NCI-H446 (cell line): ENCODE measurements at places on chromosomes 1 and 21.

GRCh38 chr1:64073705-64074104, 129.7 kb upstream of the UBE2U start:
- DNase-seq, result no peak

GRCh38 chr1:15578921-15579682, 5.7 kb downstream of the AGMAT start:
- DNase-seq, result no peak

GRCh38 chr1:152543820-152544219, 22.8 kb downstream of the LCE3E start:
- no peak for DNase-seq

DNA sequence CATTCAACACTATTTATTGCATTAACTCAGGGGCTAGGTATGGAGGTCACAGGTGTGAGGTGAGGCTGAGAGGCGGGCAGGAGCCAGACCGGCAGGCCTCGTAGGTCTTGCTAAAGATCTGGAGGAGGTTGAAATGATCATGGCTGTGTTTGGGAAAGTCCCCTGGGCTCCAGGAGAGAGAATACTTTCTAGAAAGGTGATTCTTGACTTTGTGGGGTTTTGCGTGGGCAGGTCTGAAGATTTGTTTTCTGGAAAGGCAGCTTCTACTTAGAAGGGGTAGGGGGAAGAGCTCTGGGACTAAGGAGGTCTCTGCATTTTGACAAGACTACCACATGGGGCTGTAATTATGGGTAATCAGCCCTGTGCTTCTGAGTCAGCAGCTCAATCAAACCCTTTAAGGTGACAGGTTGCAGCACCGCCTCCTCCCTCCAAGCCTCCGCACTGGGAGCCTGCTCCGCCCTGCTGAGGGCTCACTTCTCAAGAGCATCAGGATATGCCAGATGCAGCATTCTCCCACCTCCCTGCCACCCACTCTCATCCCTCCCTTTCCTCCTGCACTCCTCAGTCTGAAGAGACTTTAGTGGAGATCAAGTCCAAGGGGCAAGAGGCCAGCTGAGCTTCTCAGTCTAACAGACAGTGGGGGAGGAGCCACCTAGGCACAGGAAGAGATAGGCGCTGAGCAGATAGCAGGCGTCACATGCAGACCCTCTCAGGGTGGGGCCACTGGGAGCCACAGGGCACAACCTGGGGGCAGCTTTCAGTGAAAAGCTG, 30.5 kb downstream of the SLC30A1 start:
- DNase-seq, result no peak

- DNase-seq, result no peak
Measured at GRCh38 chr1:200294241-200294640, 115.6 kb downstream of the ZNF281 start.

DNA sequence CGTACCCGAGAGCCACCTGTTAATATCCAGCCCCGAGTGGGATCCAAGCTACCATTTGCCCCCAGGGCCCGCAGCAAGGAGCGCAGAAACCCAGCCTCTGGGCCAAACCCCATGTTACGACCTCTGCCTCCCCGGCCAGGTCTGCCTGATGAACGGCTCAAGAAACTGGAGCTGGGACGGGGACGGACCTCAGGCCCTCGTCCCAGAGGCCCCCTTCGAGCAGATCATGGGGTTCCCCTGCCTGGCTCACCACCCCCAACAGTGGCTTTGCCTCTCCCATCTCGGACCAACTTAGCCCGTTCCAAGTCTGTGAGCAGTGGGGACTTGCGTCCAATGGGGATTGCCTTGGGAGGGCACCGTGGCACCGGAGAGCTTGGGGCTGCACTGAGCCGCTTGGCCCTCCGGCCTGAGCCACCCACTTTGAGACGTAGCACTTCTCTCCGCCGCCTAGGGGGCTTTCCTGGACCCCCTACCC, 1.4 kb downstream of the USP21 start:
- DNase-seq, result no peak

- DNase-seq, result no peak
Measured at GRCh38 chr21:42272984-42273600, 42.1 kb downstream of the TFF3 start.

DNA sequence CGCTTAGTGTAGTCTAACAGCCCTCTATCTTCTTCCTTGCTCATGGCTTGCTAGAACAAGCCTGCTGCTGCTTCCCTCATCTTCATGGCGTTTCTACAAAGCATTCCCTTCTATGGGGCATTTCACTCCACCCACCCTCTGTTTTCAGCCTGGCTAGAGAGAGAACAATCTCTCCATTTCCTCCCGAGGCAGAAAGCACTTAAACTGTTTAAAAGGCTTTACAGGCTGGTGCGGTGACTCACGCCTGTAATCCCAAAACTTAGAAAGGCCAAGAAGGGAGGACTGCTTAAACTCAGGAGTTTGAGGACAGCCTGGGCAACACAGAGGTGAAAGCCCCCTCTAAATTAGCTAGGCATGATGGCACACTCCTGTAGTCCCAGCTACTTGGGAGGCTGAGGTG, 17.8 kb downstream of the ORC1 start:
- DNase-seq, result no peak

- DNase-seq, result no peak
Measured at GRCh38 chr1:85585799-85586198, 5.2 kb downstream of the CCN1 start.

- no peak for DNase-seq
Measured at GRCh38 chr1:2323451-2323974, 67.8 kb downstream of the MORN1 start.

DNA sequence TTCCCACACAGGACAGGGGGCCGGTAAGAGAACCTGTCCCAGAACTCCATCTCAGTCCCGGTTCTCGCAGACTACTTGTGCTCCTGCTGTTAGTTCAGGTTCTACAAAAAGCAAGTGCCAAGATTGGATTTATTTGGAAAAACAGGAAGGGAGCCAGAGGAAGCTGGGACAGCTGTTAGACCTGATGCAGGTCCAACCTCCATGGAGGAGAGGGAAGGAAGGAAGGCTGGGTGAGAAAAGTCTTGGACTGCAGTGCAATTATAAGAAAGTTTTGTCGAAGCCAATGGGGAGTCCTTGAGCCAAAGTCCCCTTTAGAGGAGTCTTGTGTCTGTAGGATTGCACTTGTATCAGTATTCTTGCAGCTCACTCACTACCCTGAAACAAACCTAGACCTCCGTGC, 191.2 kb downstream of the GREM2 start:
- no peak for DNase-seq

DNA sequence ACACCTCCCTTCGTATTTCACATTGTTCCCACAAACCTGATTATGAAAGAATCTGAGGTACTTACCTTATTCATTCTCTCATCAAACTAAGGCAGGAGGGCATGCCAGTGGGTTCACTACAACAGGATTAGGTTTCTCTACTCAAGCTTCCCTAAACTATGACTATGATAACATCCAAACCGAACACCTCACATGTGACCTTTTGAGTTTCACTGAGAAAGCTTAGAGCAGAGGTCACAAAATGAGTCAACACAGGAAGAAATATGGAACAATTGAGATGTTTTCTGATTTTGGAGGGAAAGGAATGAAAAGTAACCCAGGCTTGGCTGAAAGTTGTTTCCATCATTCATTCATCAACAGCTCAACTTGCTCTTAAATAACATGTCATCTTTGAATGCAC, 24.1 kb downstream of the UBR4 start:
- no peak for DNase-seq

DNA sequence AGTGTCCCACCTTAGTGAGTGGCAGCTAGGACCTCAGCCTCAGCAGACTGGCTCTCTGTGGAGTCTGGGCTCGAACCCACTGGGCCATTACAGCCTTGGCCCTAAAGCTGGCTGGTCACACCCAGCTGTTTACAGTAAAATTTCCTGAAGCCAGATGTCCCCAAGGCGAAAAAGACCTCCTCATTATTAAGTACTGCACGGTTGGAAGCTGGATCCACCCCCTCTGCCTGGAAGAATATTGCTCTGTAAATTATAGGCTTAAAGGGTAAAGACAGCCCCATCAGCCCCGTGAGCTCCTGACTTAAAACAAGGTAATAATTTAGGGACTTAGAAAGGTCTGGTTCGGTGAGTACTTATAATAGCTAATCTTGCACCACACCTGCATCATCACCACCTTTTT, 30.3 kb upstream of the TMEM51 start:
- no peak for DNase-seq

DNA sequence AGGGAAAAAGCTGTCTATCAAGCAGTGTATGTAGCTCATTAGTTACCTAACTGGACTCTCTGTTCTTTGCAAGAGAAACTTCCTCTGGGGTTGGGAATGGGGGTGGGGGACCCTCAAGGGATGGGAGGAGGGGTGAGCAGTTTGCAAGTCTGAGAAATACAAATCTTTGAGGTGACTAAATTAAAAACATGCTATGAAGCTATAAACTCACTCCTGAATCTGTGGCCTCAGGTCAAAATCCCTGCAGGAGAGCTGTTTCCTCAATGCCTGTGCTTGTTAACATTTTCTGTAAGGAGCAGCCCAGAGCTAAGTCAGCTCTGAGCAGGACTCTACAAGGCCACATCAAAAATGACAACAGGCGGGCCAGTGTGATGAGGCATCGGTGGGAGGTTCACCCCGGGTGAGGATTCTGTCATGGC, 32.8 kb upstream of the PTPRC start:
- no peak for DNase-seq

GRCh38 chr1:97384294-97384968, 536.4 kb downstream of the DPYD start:
- DNase-seq, result peak; percentile 30

DNA sequence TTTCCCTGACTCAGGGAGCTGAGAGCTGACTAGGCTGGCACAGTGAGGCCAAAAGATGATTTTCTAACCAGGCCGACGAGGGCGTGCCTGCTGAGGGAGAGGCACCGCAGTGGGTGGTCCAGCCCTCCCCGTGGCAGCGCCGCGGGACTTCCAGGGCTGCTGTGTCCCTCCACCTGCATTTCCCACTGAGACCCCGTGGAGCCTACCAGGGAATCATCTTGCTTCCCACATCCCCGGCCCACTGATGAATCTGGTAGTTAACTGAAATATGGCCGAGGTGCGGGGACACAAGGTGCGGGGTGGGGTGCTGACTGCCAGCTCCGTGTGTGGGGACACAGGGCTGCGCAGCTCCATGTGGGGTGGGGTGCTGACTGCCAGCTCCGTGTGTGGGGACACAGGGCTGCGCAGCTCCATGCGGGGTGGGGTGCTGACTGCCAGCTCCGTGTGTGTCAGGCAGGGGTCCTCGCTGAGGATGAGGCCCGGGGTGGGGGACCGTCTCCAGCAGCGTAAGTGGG, 10.4 kb downstream of the WRAP73 start:
- no peak for DNase-seq

GRCh38 chr1:211742272-211742671, 66.9 kb upstream of the NEK2 start:
- DNase-seq, result no peak

GRCh38 chr1:240935920-240936319, 324.0 kb upstream of the GREM2 start:
- DNase-seq, result no peak

DNA sequence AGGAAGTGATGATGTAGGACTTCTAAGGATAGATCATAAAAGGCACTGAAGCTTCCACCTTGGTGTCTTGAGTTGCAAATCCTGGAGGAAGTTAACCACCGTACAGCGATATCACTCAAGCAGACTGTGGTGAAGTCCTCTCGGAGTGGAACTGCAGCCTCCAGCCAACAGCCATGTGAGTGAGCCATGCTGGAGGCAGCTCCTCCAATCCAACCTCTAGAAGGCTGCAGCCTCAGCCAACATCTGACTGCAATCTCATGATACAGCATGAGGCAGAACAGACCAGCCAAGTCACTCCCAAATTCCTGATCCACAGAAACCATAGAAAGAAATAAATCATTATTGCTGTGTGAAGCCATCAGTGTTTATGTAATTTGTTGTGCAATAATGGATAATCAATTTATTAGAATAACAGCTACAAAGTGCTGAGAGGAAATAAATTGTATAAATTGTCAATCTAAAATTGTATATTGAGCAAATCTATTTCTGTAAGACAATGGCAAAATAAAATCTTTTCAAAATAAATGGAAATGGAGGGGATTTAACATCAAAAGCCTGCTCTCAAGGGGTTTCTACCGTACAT, 65.0 kb downstream of the PRSS38 start:
- DNase-seq, result no peak

DNA sequence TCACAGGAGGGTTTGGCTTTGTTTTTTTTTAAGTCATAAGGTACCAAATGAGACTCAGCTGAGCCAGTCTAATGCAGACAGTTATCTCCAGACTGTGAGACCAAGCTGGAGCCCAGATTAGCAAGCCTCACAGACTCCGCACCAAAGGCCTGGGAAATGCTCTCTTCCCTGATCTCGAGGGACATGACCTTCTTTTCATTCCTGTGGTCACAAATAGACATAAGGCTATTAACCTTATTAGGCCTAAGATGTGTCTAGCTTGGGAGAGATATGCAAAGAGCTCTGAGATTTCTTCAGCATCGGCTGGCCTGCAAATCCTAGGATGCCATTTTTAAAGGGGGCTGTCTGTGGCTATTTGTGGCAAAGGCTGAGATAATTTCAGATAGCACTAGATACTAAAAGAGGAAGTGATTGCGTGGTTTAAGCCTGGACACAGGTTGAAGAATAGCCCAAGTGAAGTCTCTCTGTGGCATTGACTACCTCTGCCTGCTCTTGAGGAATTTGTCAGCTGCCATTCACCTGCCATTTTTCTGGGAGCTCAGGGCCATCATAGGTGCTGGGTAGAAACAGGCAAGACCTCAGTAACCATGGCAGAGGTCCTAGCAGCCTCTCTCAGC, 301.3 kb downstream of the SIPA1L2 start:
- no peak for DNase-seq

GRCh38 chr1:112363636-112364035, 32.4 kb upstream of the CTTNBP2NL start:
- no peak for DNase-seq

DNA sequence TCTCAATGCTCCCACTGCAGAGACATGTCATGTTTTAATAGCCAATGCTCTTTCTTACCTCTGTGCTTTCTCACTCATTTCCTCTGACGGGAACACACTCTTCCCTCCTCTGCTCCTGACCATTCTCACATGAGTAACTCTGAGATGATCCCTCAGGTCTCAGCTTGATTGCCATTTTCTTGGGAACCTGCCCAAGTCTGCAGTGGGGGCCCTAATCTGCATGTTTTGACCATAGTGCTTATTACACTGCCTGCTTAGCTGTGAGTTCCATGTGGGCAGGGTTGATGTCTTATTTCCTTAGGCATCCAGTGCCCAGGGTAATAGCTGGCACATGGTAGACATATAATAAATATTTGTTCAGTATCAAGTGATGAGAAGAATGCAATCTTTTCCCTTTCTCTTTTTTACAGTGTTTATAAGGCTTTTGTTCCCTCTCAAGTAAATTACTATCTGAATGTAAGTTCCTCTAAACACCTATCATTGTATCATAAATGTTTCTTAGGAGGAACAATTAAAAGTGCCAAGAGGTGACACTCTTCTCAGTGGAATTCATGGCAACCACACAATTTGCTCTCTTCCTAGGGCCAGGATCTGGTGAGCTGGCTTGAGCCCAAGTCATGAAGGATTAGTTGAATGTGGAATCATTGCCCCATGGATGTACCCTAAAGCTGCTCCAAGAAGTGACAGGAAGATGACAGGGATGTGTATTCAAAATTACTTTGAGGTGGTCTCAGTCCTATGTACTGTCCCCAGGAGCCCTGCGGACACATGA, 485.4 kb upstream of the USP24 start:
- DNase-seq, result peak; percentile 56

- no peak for DNase-seq
Measured at GRCh38 chr1:29057700-29058099, 66.0 kb downstream of the TMEM200B start.
